Neuronal stem cell (in vitro differentiated cells): ENCODE measurements at places on chromosomes 2 and 18.
A peak's percentile ranks its signal among the peaks of the same experiment; 100 is the strongest.

DNA sequence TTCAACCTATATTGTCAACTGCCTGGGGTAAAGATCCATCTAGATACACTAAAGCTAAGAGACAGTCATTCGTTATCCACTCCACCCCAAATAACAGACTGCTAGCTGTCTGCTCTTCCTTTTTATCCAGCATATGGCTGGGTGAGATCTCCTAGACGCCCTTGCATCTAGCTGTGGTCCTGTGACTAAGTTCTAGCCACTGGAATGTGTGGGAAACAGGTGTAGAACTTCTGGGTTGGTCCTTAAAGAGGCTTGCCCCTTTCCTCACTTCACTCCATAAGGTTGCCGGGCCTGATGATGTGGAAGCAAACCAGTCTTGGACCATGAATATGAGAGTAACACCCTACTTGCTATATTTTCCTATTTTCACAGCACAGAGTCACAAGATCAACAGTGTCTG, 3.2 kb downstream of the COA5 start:
- DNase-seq = no peak

DNA sequence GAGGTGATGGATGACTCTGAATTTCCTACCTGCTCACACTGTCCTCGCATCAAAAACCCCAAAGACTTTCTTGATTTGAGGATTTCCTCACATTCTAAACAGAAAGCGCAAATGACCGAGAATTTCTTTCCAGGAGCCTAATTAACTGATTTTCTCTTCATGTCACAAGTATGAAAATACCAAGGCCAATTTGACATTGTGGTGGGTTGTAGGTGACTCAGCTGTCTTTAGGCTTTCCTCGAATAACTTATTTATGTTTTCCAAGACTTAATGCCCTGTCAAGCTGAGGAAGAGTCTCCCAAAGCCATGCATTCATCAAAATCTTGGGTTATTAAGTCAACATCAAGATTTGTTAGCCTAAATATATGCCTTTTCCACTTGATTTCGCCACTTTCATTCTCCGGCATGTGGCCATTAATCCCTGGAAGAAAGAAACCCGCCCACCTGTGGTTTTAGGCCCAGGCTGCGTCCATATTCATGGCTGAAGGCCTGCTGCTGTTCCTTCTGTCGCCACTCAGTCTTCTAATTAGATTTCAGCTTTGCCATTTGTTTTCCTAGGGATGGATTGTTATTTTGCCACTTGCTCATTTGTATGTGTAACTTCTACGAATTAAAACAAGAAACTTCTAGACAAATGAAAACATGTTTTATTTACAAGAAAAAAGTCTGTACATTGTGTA, 84.9 kb downstream of the ST6GAL2 start:
- peak; percentile 55 for DNase-seq

DNA sequence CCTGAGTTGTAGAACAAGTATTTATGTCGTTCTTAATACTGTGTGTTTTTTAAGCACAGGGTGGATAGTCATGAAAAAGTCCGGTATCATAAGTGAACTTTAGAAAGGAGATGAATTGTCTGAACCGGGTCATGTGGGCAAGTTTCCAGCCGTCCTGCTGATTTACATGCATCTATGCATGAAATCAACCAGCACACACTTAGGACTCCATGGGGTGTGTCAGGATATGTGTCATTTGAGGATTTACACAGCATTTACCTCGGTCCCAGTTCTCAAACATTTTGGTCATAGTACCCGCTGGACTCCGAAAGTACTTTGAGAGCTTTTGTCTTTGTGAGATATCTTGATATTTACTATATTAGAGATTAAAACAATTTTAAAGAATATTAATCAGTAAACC, 47.5 kb upstream of the TWSG1 start:
- DNase-seq = no peak

DNA sequence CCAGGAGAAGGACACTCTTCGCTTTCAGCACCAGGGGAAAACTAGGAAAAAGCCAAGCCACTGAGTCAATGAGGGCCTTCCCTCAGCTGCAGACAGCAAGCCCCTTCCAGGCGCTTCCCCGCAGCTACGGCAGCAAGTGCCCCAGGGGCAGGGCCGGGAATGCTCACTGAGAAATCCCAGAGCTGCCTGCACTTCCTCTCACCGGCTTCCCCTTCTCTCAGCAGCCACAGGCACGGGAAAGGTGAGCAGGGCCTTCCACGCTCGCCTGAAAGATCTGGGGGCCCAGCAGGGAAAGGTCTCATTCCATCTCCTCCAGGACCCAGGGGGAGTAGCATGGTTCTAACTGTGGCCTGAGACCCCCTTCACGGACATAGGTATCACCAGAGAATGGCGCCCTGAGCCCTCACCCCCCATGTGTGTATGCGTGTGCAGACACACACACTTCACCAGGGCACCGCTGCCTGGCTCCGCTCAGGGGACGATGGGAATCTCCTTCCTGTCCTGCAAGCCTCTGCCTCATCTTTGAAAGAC, 29.6 kb upstream of the FOSL2 start:
- DNase-seq = no peak

DNA sequence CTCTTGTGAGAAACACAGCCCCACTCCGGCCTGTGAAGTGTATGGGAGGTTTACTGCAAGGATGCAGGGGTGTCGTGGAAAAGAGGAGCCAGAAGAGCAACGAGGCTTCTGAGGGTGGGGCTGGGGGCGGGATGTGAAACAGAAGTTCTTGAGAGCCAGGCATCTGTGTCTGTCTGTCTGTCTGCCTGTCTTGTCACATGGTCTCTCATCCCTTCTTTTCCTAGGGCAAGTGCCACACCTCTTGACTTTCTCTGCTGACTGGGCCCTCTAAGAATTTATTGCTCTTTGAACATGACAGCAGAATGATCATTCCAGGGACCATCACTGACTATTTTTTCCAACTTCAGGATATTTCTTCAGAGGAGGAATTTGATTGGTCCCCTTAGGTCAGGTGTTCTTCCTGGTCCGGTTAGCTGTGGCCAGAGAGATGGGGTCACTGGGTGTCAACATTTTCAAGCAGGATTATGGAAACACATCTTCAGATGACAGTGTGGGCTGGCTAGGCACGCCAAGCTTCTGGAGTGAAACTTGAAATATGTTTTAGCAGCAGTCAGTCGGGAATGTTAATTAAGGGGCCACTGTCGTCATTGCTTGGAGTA, 131.0 kb downstream of the FHOD3 start:
- no peak for DNase-seq

DNA sequence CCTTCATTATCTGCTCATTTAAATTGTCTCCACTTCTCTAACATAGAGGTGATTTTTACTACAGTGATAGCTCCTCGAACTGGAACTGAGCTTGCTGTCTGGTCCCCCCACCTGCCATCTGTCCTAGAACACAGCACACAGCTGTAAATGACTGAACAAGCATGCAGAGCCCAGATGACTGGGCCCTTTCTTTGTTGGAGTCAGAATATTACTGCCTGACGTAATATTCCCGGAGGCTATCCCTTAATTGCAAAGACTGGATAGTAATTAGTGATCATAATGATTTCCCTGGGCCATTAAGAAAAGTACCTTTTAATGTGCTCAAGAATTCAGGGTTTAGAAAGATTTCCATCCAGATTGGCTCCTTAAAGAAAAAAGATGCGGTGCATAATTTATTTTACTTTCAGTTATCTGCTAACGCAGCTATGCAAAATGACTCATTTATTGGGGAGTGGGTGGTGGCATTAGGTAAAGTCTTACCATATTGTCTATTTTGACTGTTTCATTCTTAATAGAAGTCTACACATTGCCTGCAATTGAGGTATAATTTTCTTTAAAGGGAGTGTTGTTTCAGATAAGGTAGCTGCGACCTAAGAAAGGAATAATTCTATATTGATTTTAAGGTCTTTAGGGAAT, 84.4 kb downstream of the MAP4K4 start:
- DNase-seq = no peak

DNA sequence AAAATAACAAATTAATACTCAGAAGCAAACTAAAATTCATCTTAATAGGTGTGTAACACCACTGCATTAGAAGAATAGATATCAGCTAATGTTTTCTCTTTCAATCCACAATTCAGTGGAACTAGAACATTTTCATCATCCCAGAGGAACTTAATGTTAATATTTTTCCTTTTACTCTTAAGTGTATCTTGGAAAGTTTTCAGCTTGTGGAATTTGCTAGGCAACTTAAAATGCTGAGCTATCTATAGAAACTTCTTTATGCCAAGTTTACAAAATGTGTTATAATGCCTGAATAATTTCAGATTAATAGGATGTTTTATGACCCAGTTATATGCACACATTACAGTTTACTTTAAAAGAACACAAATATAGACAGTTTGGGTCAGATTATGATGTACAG, 86.6 kb upstream of the FAM237A start:
- DNase-seq = no peak

DNA sequence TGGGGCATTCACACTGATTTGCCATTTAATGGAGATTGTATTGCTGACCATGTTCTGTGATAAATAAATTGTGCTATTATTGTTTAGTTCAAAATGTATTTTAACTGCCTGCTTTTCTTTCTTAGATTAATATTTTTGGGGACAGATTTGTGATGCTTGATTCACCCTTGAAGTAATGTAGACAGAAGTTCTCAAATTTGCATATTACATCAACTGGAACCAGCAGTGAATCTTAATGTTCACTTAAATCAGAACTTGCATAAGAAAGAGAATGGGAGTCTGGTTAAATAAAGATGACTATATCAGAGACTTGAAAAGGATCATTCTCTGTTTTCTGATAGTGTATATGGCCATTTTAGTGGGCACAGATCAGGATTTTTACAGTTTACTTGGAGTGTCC, 1.8 kb downstream of the DNAJC10 start:
- DNase-seq = no peak

DNA sequence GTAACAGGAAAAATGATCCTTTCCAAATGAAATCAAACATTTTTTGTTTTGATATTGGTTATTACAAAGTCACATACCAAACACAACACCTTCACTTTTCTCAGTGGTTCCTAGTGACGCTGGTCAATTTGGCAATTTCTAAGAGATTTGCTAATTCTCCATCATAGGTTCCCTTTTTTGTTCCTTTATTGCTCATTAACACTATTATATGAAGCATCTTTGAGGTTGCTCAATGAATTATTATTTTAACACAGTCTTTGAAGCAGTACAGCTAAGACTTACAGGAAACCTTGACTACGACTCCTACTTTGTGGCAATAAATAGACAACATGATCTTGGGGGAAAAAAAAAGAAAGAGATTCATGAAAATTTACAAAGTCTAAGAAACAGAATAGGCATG, 152.2 kb upstream of the VRK2 start:
- DNase-seq = no peak

- no peak for DNase-seq
Observed at GRCh38 chr18:50161597-50162205, 33.2 kb downstream of the MYO5B start.

GRCh38 chr2:19488009-19488691, 129.7 kb upstream of the OSR1 start:
- DNase-seq = no peak

- DNase-seq = no peak
Observed at GRCh38 chr2:127217470-127218325, 2.4 kb downstream of the CYP27C1 start.

DNA sequence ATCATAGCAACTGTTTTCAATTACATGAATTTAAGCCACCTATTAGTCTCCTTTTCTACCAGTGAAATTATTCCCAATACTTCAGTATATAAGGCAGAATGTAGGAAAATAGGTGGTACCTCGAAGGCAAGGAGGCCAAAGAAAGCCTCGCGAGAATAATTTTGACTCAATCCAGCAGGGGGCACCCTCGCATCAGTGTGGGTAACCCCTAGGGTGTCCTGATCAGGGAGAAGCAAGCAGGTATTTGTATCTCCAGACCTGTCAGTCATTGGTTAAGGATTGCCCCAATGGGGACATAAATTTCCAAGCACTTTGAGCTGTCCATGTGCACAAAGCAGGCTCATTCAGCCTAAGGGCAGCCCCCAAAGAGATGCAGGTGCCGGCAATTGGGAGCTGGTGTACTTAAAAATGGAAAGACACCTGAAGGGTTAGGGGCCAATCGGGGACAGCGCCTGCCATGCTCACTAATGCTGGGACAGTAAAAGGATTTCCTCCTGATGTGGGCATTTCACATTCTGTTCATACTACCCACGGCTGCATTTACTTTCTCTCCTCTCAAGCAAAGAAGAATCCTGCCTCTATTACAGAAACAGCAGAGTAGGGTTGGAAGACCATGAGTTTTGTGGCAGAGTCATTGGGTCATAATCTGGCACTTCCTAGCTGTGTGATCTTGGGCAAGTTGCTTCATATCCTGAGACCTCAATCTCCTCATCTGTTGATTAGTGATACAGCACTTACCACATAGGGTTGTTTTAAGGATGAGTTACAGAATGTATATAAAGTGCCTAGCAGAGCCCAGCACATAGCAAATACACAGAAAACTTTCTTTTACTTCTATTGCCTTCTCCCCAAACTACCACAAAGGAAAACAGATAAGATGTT, 136.1 kb downstream of the ICOS start:
- DNase-seq = peak; percentile 31

DNA sequence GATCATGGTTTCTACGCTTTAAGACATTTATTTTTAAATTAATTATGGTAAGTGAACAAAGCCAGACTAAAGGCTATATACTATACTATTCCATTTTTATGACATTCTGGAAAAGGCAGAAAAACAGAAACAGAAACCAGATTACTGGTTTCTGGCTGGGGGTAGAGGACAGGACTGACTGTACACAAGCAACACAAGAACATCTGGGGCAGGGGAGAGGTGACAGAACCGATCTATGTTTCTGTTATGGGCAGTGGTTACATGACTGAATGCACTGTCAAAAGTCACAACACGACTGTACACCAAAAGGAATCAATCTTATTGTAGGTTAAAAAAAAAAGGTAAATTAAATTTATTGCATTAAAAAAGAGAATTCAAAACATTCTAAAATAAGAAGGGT, 64.7 kb downstream of the PTPN2 start:
- DNase-seq = no peak

GRCh38 chr2:109125593-109126500, 3.2 kb upstream of the SH3RF3 start:
- no peak for DNase-seq

DNA sequence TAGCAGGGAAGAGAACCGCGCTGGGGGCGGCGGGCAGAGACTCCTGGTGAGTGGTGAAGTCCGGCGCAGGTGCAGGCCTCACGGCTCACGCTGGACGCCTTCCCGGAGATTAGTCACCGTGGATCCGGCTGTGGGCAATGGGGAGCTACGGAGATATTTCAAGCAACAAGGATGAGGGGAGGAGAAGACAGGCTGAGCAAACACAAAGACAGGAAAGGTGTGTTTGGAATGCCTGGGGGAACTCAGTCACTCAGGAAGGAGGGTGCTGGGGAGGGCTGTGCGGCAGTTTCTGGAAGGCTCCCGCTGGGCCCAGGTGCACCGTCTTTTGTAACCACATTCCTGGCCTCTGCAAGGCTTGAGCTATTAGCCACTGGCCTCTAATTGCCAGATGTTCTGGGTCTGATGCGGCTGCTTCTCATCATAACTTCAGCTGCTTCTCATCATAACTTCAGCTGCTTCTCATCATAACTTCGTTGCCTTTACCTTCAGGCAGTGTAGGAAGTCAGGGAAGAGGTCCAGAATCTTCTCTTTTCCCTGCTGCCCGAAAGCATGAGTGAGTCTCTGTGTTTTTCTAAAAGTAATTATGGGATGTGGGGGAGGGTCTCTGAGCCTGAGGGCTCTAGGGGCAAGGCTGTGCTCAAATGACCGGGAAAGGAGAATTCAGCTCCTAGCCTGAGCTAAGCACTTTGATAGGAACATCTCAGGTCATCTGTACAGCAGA, 118.9 kb downstream of the PXDN start:
- DNase-seq = peak; percentile 42

GRCh38 chr2:207871506-207871905, 101.8 kb upstream of the FZD5 start:
- no peak for DNase-seq

- no peak for DNase-seq
Observed at GRCh38 chr2:109126501-109126860, 2.5 kb upstream of the SH3RF3 start.
